ENCODE measurements at places on chromosomes 3 and 15. TPM values are rescaled to one million over a fixed set of nuclear protein-coding genes. Genes with fewer than 3 reads are reported as not detected.
A peak's percentile ranks its signal among the peaks of the same experiment; 100 is the strongest.

Gene NIPA2
- 89.4 TPM for total RNA-seq

DNA sequence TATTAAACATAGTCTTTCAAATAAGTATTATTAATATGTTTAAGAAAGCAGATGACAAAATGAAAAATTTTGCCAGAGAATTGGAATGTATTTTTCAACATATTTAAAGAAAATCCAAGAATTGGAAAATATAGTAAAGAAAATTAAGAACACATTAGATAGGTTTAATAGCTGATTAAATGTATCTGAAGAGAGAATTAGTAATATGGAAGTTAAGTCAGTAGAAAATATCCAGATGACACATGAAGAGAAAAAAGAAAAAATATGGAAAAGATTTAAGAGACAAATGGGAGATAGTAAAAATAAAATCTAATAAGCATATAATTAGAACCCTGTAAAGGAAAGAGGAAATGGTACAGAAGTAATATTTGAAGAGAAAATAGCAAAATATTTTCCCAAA is 18.0 kb upstream of the POMGNT2 start:
- DNase-seq, result no peak

Gene TRH
- total RNA-seq, result not detected

Gene CFAP92
- 5.9 TPM for total RNA-seq

- DNase-seq, result no peak
These were observed 33.1 kb downstream of the TP63 start for GRCh38 chr3:189664311-189664710.

- DNase-seq, result no peak
These were observed 45.5 kb upstream of the HERC1 start for GRCh38 chr15:63879211-63879610.

Gene PLD1
- 5.5 TPM for total RNA-seq

Gene BTLA
- not detected for total RNA-seq

DNA sequence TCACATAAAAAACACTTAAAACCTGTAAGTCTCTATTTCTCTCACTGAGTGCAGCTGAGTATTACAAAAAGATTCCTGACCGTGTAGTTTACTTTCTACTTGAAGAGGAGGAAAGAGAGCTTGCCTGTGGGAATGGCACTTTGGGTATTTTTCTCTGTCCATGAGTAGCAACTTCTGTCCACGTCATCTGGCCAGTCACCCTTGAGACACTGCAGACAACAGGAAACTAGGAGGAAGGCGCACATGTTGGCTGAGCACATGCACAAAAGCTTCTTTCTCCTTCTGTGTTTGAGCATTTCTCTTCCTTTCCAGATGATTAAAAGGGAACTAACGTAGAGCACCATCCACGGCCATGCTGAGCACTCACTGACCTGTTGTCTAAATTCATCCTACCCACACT is 19.7 kb downstream of the STARD5 start:
- no peak for DNase-seq

DNA sequence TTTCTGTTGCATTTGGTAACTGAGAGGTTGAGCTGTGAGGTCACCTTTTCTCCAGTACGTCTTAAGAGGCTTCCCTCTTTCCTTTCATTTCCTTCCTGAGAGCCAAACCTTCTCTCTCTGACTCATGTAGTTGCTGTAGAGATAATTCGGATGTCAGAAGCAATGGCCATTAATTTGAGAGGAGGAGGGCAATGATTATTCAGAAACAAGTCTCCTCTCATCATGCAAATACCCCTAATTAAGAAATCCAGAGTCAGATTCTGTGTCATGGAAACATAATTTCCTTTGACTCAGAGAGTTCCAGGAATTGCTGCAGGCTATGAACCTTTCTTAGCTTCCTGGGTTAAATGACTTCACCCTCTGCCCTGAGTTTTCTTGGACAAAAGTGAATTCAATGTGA is 59.0 kb upstream of the GSK3B start:
- DNase-seq, result no peak

Gene ADAMTS9
- total RNA-seq, result 4.0 TPM

Gene GOLGA8G
- not detected for total RNA-seq

Gene NLGN1
- total RNA-seq, result not detected

GRCh38 chr15:50993598-50993997 is 85.1 kb downstream of the AP4E1 start:
- no peak for DNase-seq

Gene ZCWPW2
- 0.18 TPM for total RNA-seq

Gene RUBCN
- total RNA-seq, result 14.5 TPM

Gene CORO2B
- 0.21 TPM for total RNA-seq

GRCh38 chr3:150925751-150926201 is 20.5 kb upstream of the MINDY4B start:
- peak; percentile 65 for DNase-seq

- peak; percentile 19 for DNase-seq
These were observed 119.1 kb downstream of the ROBO2 start for GRCh38 chr3:77158730-77159581.

DNA sequence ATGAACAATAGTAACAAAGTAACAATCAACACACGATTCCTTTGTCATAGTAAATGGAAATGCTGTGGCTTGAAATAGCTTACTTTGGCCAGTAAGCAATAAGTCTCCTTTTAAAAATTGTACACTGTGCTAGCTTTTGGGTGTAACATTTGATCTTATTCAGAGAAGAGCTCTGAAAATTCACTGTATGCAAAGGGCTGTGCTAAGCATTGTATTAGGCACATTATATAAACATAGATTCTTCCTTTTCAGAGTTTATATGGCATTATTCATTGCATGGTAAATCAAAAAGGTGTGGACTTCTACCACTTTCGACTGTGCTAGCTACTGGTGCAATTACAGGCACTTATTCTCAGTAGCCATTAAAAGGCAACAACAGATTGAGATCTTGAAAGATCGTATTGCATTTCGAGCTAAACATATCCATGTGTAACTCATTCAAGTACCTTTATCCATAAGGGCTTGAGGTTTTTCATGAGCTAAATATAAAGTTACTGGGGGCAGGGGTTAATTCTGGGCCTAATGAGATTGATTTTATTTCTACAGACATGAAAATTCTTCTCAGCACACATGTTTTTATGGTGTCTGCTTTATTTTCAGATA is 246.8 kb downstream of the NR1D2 start:
- DNase-seq, result no peak

GRCh38 chr3:144953959-144954358 is 982.3 kb downstream of the DIPK2A start:
- DNase-seq, result no peak

- DNase-seq, result peak; percentile 34
These were observed 106.5 kb upstream of the CRBN start for GRCh38 chr3:3286014-3286413.

Data from Caco-2 (cell line).